NCI-H1694 (cell line): ENCODE measurements at places on chromosomes 2 and 18.

- peak; percentile 4 for DNase-seq
Observed at GRCh38 chr2:118089139-118089800, 999 bp downstream of the INSIG2 start.

- DNase-seq: no peak
Observed at GRCh38 chr2:219629976-219630695, 2.7 kb downstream of the SLC4A3 start.

- no peak for DNase-seq
Observed at GRCh38 chr2:119384971-119385370, 18.2 kb downstream of the DBI start.

DNA sequence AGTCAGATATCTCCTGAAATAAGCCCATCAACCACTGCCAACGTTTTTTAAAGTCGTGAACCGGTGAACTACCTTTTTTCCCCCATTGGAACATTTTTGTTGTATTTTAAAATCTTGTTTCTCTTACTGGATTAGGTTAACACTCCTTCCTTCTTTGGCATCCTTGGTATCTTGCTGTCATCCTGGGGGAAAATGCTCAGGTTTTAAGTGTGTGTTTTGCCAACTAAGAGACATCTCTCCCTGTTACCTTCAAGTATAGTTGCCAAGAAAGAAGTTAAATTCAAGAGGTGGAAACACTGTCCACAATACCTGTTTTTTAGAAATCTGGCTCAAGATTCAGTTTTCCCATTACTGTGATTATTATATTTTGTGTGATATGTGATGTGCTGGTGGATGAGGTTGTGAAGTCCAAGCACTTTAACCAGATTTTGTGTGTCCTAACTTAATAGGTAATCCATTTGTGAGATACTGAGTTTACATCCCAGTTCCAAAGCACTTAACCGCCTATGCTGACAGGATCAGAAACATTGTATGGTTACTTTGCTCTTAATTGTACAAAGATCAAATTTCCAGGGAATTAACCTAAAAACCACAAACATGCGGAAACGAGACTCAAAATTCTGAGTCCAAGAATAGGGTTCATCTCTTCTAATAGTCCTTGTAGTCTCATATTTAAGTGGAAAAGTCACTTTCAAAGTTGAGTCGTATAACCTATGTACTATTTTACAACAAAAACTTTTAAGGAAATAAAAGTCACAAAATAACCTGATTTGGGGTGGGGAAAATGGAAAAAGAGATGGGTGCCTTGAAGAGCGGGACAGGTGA lies 1.3 kb upstream of the SP3 start:
- DNase-seq: no peak

DNA sequence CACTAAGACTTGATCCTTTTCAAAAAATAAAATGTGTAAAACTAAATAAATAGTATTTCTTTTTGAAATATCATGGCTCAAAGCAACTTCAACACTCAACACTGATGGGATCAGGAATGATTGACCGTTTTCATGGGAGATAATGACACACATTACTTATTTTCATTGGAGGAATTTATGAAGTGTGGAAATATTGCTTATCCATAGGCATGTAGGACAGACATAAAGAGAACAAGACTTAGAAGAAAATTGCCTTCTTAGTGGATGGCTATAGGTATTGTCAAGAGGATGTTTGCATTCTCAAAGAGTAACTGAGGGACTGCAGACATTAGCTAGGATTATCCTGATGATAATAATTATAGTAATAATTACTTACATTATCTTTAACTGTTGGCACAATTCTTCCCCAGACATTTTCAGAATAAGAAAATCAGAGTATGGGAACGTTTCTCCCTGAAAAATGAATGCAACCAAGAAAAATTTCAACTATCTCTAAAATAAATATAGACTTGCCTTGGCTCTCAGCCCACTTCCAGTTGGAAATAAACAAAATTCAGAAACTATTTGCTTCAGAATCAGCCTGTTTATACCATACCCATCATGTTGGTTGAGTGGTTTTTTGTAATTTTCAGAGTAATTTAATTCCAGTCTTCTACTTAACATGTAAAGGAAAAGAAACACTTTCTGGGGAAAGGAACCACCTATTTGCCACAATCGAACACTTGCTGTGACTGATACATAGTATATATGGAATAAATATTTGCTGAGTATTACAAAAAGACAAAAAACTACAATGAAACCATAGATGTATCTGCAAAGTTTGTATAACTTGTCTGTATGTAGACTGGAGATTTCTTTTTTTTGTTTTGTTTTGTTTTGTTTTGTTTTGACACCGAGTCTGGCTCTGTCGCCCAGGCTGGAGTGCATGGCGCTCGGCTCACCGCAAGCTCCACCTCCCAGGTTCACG lies 165.7 kb downstream of the TMX3 start:
- DNase-seq: no peak

DNA sequence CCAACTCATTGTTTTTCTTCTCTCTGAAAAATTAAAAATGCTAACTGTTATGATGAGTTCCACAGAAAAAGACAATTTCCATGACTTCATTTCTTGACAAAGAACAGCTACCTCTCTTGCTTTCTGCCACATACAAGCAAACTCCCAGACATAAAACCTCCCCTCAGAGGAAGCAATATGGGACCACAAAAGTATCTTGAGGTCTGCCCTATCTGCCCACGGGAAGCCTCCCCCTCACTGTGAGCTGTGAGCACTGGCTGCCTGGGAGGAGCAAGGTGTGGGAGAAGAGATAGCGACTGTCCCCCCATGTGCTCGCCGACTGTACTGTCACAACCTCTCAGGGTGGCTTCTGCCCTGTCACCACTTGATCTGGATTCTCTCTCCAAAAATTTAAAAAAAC lies 69.7 kb upstream of the NRP2 start:
- no peak for DNase-seq

DNA sequence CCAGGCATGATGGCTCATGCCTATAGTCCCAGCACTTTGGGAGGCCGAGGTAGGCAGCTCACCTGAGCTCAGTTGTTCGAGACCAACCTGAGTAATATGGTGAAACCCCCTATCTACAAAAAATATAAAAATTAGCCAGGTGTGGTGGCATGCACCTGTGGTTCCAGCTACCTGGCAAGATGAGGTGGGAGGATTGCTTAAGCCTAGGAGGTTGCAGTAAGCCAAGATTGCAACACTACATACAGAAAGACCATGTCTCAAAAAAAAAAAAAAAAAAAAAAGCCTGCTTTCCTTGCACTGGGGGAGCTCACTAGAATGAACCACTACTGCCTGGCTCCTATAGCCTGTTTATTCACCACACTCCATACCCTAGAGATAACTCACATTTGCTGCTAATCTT lies 7.4 kb upstream of the MAT2A start:
- no peak for DNase-seq

- DNase-seq: no peak
Observed at GRCh38 chr2:17518212-17519154, at the start of gene RAD51AP2. RAD51AP2 (minus strand) TSS chr2:17518440; CDS start chr2:17518415, 25 bp downstream.

GRCh38 chr2:45000921-45001868 lies 8.1 kb downstream of the SIX2 start:
- DNase-seq: no peak

- DNase-seq: no peak
Observed at GRCh38 chr2:60468382-60469085, 84.9 kb downstream of the BCL11A start.

GRCh38 chr2:224155896-224156295 lies 116.8 kb upstream of the SERPINE2 start:
- DNase-seq: no peak

DNA sequence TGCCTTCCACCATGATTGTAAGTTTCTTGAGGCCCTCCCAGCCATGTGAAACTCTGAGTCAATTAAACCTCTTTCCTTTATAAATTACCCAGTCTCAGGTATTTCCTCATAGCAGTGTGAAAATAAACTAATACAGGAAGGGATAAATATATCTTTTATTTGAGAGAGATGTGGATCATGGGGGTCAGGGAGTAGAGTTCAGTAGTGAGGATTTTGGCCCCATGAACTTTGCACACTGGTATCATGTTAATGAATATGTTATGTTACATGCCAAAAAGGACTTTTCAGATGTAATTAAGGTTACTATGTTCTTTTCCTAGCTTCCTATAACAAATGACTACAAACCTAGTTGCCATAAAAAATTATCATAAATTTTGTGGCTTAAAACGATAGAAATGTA lies 1393.7 kb downstream of the DSC3 start:
- DNase-seq: no peak

DNA sequence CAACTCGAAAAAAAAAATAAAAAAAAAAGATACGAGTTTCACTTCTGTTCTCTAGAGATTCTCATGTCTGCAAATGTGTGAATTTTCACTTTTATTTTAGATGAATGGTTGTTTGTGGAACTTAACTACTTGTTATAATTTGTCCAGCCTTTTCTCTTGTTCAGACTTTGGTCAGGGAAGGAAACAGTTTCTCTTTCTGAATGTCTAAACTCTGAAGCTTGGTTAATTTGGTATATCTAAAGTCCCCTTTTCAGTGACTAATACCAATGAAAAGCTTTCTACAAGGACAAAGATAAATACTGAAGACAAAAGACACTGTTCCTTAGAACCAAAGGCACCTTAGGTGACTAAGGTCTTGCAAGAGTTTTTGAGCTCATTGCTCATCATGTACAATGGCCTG lies 144.4 kb upstream of the PIEZO2 start:
- DNase-seq: no peak

DNA sequence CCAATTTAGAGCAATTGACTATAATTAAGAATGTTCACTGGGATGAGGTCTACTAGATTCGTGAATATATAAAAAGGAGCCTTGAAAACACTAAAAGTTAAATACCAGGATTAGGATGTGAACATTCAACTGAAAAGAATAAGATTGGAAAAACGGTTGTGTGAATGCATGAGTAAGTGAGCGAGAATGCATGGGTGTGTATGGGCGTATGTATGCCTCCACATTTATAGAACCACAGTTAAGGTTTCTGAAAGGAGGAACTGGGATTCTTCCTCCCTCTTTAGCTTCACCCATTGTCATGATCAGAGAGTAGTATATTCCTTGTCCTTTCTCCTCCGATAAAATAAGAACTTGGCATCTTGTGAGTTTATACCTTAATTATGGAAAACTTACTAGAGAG lies 151.1 kb upstream of the UBE2E3 start:
- DNase-seq: no peak

- DNase-seq: no peak
Observed at GRCh38 chr2:171509945-171510731, 12.1 kb upstream of the CYBRD1 start.

DNA sequence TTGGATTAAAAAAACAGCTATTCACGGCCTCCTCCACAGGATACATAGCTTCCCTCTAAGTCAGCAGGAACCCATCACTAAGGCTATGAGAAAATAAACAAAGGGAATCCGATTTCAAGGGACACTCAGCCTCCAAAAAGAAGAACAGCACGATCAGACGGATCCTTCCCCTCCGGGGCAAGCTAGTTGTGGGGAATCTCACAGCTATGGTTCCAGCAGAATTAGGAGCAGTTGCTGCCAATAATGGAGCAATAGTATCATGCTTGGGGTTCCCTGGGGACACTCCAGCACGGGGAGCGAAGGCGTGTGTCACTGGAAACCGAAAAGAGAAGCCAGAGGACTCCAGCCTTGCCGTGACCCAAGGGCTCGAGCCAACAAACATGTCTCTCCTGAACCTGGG lies 163.1 kb downstream of the TTC32 start:
- DNase-seq: no peak

DNA sequence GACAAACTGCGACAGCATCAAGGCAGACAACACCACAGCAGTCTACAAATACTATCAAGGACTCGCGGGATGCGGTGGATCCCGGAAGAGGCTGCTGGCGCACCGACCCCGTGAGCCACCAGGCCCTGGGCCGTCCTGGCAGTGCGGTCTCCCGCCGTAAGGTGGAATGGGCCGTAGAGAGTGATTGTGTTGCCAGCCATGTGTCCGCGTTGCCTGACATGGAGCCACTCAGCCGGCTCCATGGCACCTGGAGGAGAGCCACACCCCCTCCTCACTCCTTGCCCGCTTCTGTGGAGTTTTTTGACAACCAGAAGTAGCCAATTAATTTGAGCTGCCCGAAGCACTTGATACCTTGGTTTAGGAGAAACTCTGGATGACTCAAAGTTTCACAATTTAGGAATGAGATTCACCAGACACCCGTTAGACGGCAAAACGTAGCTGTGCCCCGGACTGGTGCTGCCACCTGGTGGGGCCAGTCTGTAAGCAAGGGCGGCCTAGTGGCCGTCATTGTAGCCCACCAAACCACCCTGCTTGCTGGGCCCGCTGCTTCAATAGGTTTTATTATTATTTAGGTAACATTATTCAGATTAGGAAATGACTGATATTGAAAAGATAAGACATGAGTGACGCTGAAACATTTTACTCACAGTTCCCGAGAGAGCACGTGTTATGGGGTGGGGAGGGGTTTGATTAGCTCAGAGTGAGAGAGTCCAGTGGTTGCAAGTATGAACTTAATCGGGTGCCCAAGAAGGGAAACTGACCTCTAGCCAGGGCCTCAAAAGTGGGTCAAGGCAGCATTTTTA lies 10.2 kb upstream of the IMP4 start:
- peak; percentile 76 for DNase-seq

- no peak for DNase-seq
Observed at GRCh38 chr2:64771737-64772136, 118.0 kb upstream of the SERTAD2 start.

- no peak for DNase-seq
Observed at GRCh38 chr2:217512259-217512658, 490.5 kb downstream of the TNS1 start.

GRCh38 chr2:15920696-15921095 lies 19.7 kb upstream of the MYCN start:
- DNase-seq: no peak

DNA sequence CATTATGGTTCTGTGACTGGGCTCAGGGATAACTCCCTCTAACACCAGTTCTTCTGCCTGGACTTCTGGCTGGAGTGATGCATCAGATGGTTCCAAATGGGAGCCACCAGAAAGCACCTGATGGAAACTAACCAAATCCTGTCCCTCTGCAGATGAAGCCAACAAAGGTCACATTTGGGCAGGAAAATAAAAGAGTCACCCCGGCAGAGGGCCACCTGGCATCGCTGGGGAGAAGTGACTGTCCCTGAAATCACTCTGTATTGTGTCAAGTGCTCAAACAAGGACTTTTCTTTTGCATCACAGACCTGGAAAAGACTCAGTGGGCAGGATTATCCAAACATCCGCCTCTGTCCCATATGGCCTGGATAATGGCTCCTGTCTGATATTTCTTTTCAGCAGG lies 47.5 kb downstream of the DNER start:
- DNase-seq: no peak

- no peak for DNase-seq
Observed at GRCh38 chr18:54612237-54612636, 21.2 kb downstream of the DYNAP start.
